ELR (cell line): ENCODE measurements at places on chromosomes 5 and 9.
A peak's percentile ranks its signal among the peaks of the same experiment; 100 is the strongest.

- no peak for DNase-seq
Measured at GRCh38 chr9:122336866-122337555, 33.8 kb upstream of the PTGS1 start.

GRCh38 chr5:64587370-64587769 is 81.6 kb downstream of the RGS7BP start:
- DNase-seq: no peak

GRCh38 chr9:7095058-7095457 is 337.3 kb downstream of the KDM4C start:
- no peak for DNase-seq

DNA sequence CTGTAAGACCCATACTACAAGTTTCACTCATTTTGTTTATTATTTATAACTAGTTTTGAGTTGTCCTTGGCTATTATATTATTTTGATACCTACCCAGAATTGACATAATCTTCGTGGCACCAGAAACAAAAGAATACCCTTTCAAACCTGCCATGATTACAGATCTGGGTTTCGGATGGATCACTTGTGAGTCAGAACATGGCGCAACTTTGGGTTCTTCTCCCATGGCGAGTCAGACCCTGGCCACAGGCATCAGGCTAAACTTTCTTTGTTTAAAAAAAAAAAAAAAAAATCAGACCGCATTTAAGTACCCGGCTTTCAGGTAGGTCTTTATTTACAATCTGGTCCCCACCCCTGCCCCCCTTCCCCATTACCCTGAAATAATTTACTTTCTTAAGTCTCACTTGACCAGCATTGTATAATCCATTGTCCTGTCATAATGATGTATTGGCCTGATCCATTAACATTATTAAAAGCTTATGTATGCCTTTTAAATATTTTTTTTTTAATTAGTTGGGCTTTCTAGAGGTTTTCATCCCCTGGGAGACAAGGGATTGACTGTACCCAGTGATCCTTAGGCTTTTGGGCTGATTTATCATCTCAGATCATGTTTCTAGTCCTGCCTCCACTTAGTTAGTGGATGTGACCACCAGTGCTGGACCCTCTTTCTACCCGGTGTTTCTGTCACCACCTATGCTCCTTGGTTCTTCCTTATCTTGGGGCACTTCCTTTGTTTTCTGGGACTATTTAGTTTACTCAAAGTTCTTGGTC is 43.9 kb downstream of the F2RL2 start:
- DNase-seq: peak; percentile 49

GRCh38 chr5:84197538-84197937 is 187.1 kb downstream of the EDIL3 start:
- no peak for DNase-seq

- peak; percentile 8 for DNase-seq
Measured at GRCh38 chr5:94407023-94407422, 211.4 kb downstream of the KIAA0825 start.

DNA sequence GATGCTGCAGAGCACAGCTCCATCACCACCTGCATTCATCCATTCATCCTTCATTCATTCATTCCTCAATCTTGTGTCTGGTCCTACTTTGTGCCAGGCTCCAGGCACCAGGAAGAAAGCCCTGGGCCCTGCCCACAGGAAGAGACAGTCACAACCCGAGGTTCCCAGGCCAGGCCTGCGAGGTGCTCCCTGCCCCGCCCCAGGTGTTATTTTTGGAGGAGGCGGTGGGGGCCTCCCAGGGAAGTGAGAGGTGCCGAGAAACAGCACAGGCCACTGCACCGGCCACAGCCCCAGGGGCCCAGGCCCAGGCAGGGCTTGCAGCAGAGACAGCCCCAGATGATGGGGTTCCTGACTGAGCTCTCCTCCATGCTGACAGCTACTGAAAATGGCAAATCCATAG is 33.4 kb downstream of the VAV2 start:
- DNase-seq: no peak

DNA sequence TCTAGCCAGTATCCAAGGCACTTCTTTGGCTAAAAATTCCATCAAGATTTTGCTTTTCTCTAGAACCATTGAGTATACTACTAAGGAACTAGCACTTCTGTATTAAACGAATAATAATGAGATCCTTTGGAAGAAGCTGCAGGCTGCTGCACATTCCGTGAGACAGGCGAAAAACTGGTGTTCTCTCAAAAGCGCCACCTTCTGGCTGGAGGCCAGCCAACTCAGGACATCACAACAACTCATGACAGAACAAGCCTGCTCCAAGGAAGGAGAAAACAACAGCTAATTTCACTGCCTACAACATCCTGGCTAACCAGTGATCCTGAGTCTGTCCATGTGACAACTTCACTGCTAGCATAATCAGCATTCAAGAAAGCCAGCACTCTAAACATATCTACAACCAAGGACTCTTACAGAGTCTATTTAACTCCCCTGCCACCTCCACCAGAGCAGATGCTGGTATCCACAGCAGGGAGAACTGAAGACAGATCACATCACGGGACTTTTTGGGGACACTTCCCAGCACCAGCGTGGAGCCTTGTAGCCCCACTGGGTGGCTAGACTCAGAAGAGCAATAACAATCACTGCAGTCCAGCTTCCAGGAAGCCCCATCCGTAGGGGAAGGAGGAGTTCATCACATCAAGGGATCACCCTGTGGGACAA is 150.5 kb downstream of the YTHDC2 start:
- DNase-seq: peak; percentile 55

GRCh38 chr5:56589481-56589860 is 225.9 kb upstream of the MAP3K1 start:
- no peak for DNase-seq

GRCh38 chr9:15942831-15943424 is 390.1 kb downstream of the CCDC171 start:
- no peak for DNase-seq

GRCh38 chr5:88829775-88830174 is 53.2 kb downstream of the MEF2C start:
- DNase-seq: no peak

DNA sequence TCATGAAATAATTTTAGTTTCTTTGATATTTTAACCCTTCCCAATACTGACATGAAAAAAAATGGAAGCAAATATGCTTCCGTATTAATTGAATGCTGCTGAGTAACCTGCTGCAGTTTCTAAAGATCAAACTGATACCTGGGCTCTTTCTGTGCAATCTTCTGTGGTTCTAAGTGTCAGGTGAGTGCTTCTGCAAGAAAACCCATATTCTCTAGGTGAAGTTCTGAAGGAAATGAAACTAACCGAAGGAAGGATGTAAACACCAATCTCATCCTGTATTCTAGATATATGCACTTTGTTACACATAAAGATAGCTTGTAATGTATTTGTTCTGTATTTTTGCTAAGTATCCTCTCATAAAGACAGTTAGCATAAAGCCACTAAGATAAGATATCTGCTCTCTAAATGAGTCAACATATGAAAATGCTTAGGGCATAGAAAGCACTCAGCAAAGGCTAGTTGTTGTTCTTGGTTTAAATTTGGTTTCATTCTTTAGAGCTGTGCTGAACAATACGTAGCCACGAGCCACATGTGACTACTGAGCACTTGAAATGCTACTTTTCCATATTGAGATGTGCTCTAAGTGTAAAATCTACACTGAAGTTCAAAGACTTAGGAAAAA is 52.0 kb downstream of the ITGA2 start:
- DNase-seq: peak; percentile 44

DNA sequence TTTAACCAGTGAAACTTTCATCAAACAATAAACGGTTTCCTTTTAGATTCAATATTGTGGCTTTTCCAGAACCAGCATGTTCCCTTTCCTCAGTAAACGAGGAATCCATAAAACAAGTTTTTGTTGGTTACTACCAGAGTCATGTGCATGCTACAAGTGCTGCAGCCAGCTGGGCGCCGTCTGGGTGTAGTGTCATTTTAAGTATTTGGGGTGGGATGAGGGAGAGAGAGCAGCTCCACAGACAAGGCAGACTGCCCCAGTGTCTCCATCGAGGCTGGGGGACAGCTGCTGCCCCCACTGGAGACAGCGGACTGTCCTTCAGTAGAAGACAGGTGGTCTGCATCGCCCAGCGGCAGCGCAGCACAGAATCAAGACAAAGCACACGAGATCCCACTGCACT is 17.3 kb downstream of the ARPC5L start:
- no peak for DNase-seq

DNA sequence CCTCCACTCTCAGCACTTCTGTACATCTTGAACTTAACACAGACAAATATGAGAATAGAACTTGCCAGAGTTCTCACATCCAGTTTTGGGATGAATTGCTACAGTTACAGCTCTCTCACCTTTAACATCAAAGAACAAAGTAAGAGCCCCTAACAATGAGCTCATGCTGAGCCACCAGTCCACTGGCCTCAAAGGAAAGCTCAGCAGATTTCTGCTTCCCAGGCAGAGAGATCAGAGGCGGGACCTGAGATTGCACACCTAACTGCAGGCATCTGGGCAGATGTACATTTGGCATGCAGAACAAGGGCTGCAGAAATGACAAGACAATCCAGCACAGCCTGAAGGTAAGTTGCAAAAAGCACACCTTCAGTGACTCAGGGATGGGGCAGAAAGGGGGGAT is 300.9 kb downstream of the MRPS30 start:
- DNase-seq: no peak

DNA sequence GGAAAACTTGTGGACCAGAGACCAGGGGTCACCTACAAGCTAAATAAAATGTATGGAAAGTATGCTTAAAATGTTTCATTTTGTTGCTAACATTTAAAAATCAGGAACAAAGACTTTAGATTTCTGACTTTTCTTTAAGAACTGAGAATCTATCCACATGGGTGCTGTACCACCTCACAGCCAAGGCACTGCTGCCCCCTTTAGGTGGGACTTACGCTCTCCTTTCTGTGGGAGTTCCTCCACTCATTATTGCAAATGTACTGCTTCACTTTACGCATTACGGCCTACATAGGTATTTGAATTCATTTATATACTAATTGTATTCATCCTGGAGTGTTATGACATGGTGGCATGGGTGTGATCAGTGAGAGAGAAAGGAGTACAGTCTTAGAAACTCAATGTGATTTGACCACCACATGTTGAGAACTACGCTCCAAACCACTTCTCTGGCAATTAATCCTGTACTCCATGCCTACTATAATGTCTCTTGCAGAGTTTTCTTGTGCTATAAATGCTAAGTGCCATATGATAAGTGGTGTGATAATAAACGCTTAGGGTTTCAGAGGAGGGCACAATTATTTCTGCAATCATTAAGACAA is 24.7 kb upstream of the CETN3 start:
- DNase-seq: peak; percentile 61

- no peak for DNase-seq
Measured at GRCh38 chr9:129879991-129880653, 44.9 kb downstream of the USP20 start.

GRCh38 chr5:54700986-54701578 is 183.5 kb downstream of the SNX18 start:
- peak; percentile 90 for DNase-seq

DNA sequence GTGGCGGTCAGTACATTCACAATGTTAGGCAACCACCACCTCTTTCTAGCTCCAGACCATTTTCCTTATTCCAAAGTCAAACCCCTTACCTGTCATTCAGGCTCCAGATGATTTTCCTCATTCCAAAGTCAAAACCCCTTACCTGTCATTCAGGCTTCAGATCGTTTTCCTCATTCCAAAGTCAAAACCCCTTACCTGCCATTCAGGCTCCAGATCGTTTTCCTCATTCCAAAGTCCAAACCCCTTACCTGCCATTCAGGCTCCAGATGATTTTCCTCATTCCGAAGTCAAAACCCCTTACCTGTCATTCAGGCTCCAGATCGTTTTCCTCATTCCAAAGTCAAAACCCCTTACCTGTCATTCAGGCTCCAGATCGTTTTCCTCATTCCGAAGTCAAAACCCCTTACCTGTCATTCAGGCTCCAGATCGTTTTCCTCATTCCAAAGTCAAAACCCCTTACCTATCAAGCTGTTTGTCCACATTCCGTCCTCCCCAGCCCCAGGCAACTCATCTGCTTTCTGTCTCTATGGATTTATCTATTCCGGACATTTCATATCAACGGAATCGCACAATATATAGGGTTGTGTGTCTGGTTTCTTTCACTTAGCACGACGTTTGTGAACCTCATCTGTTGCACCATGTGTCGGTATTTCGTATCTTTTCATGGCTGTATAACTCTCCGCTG is 5.2 kb downstream of the PLEKHG4B start:
- DNase-seq: no peak

DNA sequence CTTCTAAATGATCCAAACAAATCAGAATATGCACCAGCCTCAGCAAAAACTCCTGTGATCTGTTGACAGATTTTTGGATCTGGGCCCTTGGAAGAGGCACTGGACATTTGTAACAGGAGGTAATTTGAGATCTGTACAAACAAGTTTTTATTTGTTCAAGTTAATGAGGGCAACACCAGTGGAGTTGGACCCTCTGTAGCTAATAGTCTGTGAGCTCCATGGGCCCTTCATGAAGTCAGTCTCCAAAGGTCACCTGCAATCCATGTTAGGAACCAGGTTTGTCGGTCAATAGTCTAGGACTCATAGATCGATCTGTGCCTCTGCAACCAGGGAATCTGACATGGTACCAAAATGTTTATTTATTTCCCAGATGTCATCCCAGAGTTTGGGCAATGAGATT is 40.9 kb downstream of the PAM start:
- no peak for DNase-seq

DNA sequence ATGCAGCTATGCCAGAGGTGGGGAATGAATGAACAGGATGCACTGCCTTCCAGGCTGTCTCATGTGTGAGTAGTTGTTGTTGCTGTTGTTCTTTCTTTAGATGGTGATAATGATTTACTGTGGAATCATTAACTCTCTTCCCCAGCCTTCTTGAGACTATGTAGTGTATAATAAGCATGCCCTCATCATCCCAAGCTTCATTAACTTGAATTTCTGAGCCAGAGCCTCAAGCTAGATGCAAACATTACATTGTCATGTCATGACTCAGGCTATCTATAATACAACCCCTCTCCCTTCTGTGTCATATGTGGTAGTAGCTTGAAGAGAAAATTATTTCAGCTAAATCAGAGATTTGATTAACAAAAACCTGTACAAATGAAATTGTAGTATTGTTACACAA is 10.0 kb upstream of the ADAMTSL1 start:
- DNase-seq: peak; percentile 90

DNA sequence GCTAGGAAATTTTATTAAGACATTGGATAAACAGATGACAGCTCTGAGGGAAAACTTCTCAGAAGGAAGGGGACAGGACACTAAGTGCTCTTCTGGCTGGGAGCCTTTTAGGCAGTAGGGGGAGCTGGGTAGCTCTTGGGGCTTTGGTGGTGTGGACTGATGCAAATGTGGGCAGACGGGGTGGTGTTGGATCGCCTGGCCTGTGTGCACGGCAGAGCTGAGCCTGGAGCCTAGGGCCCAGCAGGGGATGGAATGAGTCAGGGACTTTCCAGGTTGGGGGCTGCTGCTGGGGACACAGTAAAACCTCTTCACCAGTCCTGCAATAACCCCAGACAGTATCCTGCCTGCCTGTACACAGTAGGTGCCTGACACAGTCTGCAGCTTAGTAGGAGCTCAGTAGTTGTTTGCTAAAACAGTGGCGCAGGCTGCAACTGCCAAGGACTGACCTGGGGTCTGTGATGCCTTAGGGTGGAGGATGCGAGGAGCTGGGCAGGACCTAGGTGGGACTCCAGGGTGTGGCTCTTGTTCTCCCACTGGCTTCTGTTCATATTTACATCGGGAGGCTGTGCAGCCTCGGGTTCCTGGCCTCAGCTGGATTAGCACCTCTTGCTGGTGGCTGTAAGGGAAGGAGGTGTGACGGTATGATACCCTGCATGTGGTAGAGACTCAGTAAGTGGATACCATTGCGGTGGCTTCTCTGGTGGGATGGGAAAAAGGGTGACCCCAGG is 83.8 kb downstream of the DAB2IP start:
- DNase-seq: peak; percentile 72

- DNase-seq: no peak
Measured at GRCh38 chr5:154830596-154830995, 19.8 kb downstream of the FAXDC2 start.
